ENCODE measurements at places on chromosomes 13 and 19. TPM values are rescaled to one million over a fixed set of nuclear protein-coding genes. Genes with fewer than 3 reads are reported as not detected.

DNA sequence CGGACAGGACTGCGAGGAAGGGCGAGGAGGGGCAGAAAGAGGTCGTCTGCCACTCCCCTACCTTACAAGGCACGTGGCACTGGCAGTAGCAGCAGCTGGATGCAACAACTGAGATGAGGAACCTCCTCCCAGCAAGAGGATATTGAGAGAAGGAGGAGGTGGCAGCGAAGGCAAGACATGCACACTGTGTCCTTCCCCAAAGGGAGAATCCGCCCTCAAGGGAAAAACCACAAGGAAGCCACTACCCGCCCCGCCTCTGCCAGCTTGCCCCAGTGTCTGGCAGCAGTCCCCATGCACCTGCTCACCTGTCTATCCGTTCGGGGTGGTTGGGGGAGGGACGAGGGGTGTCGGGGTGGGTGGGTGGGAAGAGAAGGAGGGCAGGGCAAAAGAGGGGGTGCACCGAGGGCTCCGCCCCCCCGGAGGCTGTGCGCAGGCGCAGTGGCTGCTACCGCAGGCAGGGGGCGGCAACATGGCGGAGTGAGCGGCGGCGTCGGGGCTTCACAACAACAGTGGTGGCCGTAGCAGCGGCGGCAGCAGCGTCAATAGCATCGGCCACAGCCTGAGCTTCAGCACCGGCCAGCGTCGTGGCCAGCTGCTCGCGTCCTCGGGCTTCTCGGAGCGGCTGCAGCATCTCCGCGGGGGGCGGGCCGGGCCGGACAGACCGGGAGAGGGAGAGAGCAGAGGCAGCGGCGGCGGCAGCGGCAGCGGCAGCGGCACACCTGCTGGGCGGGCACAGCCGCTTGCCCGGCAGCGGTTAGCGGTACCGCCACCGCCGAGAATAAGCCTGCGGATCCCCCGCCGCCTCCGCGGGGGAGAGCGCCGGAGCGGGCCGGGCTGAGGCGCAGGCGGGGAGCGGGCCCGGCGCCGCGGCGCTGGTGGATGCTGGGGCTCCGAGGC, at the start of gene NBEA:
Gene NBEA, plus strand, starts transcription at position 436 of the 897 bp plus-strand sequence. CDS start 551 bp downstream, outside the sequence.
- DNase-seq, result peak; percentile 70

GRCh38 chr13:111876506-111876905, 190.4 kb upstream of the SOX1 start:
- no peak for DNase-seq

GRCh38 chr13:80400865-80401426, 60.0 kb upstream of the SPRY2 start:
- DNase-seq, result no peak

The CLDND2 gene
- 1.5 TPM for polyA plus RNA-seq
